Hepatocyte (in vitro differentiated cells): ENCODE measurements at places on chromosomes 2 and 18.

DNA sequence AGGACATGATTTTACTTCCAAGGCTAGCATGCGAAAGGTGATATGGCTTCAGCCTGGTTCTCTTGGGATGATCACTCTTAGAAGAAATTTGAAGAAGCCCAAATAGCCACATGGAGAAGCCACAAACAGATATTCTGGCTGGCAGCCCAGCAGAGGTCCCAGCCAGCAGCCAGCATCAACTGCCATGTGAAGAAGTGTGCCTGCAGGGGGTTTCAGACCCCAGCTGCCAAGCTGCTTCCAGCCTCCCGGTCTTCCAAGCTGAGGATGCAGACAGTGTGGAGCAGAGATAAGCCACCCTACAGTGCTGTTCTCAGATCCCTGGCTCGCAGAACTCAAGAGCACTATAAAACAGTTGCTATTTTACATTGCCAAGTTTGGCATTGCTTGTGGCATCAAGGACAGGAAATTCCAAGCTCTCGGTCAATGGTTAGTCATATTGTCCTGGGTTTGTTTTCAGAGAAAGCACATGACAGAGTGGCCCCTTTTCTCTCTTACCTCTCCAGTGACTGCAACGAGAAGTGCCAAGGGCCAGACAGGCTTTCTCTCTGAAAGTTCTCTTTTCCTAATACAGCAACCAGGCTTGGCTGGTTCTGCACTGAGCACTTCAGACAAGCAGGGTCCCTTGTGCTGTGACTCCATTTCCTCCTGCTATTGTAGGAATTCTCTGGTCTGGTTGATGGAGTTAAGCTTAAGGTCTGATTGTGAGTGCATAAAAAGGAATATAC is 223.7 kb downstream of the ANKRD30B start:
- no peaks in the 10 kb centered on the region for H3K27me3 ChIP-seq
- no peak overlapping the region for H3K4me3 ChIP-seq
- no peaks in the 10 kb centered on the region for H3K36me3 ChIP-seq
- DNase-seq = no peak
- no peak overlapping the region for H3K27ac ChIP-seq

- no peaks in the 10 kb centered on the region for H3K27me3 ChIP-seq
- H3K27ac ChIP-seq = no peak overlapping the region
- no peaks in the 10 kb centered on the region for H3K36me3 ChIP-seq
- H3K4me3 ChIP-seq = no peak overlapping the region
- no peaks in the 10 kb centered on the region for H3K4me1 ChIP-seq
- no peak for DNase-seq
Observed at GRCh38 chr18:27901424-27902226, 275.3 kb downstream of the CDH2 start.

DNA sequence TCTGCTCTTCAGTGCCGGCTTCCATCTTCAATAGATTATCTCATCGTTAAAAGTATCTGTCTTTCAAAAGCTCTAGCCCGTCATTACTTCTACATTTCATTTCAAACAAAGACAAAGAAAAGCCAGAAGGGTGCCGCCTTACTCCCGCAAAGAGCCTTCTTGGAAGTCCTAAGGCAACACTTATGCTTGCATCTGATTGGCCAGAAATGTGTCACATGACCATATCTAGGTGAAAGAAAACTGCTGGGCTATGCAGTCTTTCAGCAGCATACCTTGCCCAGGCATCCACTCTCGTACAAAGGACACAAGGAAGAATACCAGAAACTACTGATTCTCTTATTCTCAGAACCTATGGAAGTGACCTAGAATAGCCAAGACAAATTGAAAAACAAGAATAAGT is 217.1 kb upstream of the SLC35G4 start:
- H3K4me1 ChIP-seq = no peaks in the 10 kb centered on the region
- no peak overlapping the region for H3K4me3 ChIP-seq
- no peaks in the 10 kb centered on the region for H3K36me3 ChIP-seq
- no peak overlapping the region for H3K27ac ChIP-seq
- DNase-seq = no peak

- no peak for DNase-seq
- H3K4me3 ChIP-seq = no peak overlapping the region
- no peaks in the 10 kb centered on the region for H3K27me3 ChIP-seq
- H3K4me1 ChIP-seq = peaks cover 8% of the 10 kb centered on the region
Observed at GRCh38 chr18:8685141-8685913, 20.0 kb upstream of the MTCL1 start.

- DNase-seq = no peak
- H3K36me3 ChIP-seq = no peaks in the 10 kb centered on the region
- H3K4me1 ChIP-seq = no peaks in the 10 kb centered on the region
- H3K27ac ChIP-seq = no peak overlapping the region
- peaks cover 68% of the 10 kb centered on the region for H3K27me3 ChIP-seq
- H3K4me3 ChIP-seq = no peak overlapping the region
Observed at GRCh38 chr2:118496870-118497611, 350.4 kb downstream of the EN1 start.

DNA sequence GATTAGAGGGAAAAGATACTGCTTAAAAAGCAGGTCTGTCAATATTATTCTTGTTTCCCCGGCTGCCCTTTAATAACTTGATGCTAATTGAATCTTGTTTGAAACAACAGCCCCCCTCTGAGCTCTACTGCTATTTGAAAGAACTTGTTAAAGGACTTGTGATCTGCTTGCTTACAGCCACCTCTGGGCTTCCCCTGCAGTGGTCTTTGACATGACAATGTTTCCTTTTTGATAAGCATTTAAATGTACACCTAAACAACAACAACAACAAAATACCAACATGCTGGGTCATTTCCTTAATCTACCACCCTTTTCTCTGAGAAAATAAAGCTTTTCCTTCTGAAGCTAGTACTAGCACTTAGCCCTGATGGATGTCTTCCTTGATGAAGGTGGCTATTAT is 3.9 kb downstream of the HOXD1 start:
- no peak for DNase-seq
- no peak overlapping the region for H3K4me3 ChIP-seq
- H3K4me1 ChIP-seq = peaks cover 22% of the 10 kb centered on the region
- H3K36me3 ChIP-seq = no peaks in the 10 kb centered on the region

GRCh38 chr18:73136134-73136533 is 268.3 kb upstream of the NETO1 start:
- DNase-seq = peak; percentile 8
- H3K27ac ChIP-seq = no peak overlapping the region
- H3K4me3 ChIP-seq = no peak overlapping the region
- no peaks in the 10 kb centered on the region for H3K36me3 ChIP-seq
- H3K4me1 ChIP-seq = no peaks in the 10 kb centered on the region
- no peaks in the 10 kb centered on the region for H3K27me3 ChIP-seq

DNA sequence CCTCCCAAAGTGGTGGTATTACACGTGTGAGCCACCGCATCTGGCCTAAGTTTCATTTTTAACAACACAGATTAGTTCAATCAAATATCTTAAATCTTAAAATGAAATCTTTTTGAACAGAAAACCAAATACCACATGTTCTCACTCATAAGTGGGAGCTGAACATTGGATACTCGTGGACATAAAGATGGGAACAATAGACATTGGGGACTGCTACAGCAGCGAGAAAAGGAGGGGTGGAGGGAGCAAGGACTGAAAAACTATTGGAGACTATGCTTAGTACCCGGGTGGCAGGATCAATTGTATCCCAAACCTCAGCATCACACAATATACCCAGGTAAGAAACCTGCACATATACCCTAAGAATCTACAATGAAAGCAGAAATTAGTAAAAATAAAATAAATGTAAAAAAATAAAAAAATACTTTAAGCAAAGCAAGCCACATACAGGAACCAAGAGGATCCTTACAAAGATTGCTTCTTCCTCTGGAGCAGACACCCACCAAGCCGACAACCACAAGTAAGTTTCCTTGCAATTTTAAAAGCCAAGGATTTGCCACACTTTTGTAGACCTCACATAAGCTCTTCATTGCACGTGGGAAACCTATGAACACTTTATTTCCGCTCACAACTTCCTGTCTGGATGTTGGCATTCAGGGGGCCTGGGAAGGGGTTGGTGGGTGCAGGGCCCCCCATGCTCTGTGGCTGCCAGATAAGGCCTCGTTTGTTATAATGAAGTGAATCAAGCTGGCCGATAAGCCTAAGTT is 147.9 kb downstream of the MYCN start:
- H3K27ac ChIP-seq = no peak overlapping the region
- H3K4me3 ChIP-seq = no peak overlapping the region
- H3K36me3 ChIP-seq = no peaks in the 10 kb centered on the region
- no peaks in the 10 kb centered on the region for H3K4me1 ChIP-seq

- no peak overlapping the region for H3K27ac ChIP-seq
- no peaks in the 10 kb centered on the region for H3K27me3 ChIP-seq
- H3K4me1 ChIP-seq = no peaks in the 10 kb centered on the region
Observed at GRCh38 chr2:238714038-238714528, 133.8 kb upstream of the TWIST2 start.

- no peak for DNase-seq
- no peaks in the 10 kb centered on the region for H3K36me3 ChIP-seq
- H3K4me1 ChIP-seq = no peaks in the 10 kb centered on the region
- H3K4me3 ChIP-seq = no peak overlapping the region
- no peaks in the 10 kb centered on the region for H3K27me3 ChIP-seq
Observed at GRCh38 chr18:1503847-1504246, 599.2 kb downstream of the ADCYAP1 start.

GRCh38 chr2:201536046-201536445 is 84.5 kb downstream of the STRADB start:
- no peak overlapping the region for H3K27ac ChIP-seq
- no peak for DNase-seq
- no peaks in the 10 kb centered on the region for H3K36me3 ChIP-seq
- no peaks in the 10 kb centered on the region for H3K27me3 ChIP-seq
- no peak overlapping the region for H3K4me3 ChIP-seq

GRCh38 chr18:63155910-63156773 is 163.4 kb downstream of the BCL2 start:
- H3K4me3 ChIP-seq = no peak overlapping the region
- no peaks in the 10 kb centered on the region for H3K36me3 ChIP-seq
- no peak for DNase-seq
- H3K27ac ChIP-seq = no peak overlapping the region
- H3K4me1 ChIP-seq = peaks cover 17% of the 10 kb centered on the region
- no peaks in the 10 kb centered on the region for H3K27me3 ChIP-seq

DNA sequence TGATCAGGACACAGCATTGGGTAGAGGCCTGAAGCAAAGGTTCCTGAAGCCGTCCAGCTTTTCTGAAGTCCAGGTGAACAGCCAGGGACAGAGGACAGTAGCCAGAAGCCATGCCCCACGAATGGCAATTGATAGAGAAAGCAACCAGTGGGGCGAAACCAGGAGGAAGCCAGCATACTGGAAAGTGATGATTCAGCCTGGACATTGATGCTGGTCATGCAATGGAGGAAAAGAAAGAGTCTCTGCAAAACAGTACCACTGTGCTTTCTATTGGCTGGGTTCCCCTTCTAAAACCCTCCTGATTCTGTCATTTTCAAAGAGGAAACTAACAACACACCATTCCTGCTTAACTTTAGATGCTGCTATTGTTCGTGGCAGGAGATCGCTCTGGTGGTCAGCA is 221.4 kb upstream of the EPAS1 start:
- no peaks in the 10 kb centered on the region for H3K36me3 ChIP-seq
- no peak for DNase-seq
- H3K4me1 ChIP-seq = peaks cover 5% of the 10 kb centered on the region

- H3K4me1 ChIP-seq = peaks cover 8% of the 10 kb centered on the region
- no peaks in the 10 kb centered on the region for H3K36me3 ChIP-seq
- no peak for DNase-seq
- no peak overlapping the region for H3K4me3 ChIP-seq
- no peaks in the 10 kb centered on the region for H3K27me3 ChIP-seq
- peak overlapping the region; percentile 45 for H3K27ac ChIP-seq
Observed at GRCh38 chr2:55865096-55865835, 58.3 kb downstream of the EFEMP1 start.

DNA sequence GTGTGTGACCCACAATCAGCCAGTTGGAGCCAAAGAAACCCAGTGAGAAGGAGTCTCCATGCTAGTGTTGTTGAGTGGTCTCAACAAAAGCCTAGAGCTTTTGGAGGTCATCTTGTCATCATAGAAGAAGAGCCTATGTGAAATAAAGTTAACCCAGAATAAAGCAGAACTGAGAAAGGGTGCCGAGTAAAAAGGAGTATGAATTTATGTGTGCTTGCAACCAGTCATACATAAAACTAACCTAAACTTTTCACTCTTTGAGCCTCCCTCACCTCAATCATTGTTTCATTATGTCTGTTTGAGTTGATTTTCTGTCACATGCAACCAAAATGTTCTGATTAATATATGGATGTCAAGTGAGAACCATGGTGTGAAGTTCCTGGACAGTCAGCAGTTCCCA is 599.3 kb upstream of the ZEB2 start:
- DNase-seq = no peak
- no peaks in the 10 kb centered on the region for H3K4me1 ChIP-seq
- no peaks in the 10 kb centered on the region for H3K36me3 ChIP-seq
- no peaks in the 10 kb centered on the region for H3K27me3 ChIP-seq
- no peak overlapping the region for H3K27ac ChIP-seq

DNA sequence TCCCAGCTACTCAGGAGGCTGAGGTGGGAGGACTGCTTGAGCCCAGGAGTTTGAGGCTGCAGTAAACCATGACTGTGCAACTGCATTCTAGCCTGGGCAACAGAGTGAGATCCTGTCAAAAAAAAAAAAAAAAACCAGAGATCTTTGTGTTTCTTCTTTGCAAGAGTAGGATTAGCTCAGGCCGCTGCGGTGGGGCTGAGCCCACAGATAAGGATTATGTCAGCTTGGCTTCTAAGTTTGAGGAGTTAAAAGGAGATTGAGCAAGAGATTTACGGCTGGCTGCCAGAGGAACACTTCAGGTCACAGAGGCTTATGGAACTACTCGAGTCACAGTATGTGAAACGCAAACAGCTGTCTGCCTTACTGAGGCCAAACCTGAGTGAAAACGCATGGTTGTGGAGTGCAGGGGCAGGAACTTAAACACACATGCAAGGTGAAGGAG is 146.7 kb upstream of the L3MBTL4 start:
- peaks cover 39% of the 10 kb centered on the region for H3K4me1 ChIP-seq
- no peaks in the 10 kb centered on the region for H3K27me3 ChIP-seq
- H3K27ac ChIP-seq = peak overlapping the region; percentile 27
- peak; percentile 77 for DNase-seq
- no peak overlapping the region for H3K4me3 ChIP-seq
